ENCODE measurements at places on chromosomes 3 and 15.

DNA sequence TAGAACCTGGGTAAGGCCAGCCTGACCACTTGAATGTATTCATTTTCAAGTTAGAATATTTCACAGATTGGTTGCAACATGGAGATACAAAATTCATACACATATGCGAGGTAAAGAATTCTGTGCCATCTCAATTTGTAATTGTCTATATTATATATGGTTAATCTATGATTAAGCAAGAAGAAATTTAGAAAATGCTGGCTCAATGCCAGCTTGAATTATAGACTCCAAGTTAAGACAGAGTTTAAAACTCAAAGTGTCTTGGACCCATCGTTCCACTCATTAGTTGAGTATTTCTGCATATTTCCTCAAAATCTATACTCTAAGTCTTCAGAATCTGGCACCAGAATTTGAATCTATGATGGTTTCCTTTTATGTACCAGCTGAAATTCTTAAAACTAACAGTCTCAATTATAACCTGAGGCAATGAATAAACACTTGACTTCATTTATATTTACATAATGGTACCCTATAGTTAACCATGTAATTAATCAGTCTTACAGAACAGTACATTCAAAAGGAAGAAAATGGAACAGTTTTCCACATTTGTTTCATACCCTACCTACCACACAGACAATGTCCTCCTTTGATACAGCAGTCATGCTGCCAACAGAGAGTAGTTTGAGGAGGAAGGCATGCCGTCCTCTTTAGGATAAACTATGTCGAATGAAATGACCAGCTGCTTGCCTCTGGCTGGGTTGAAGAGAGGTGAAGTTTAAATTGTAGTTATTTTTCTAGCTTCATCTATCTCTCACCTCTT, 95.7 kb downstream of the CD47 start:
- no peaks in the 10 kb centered on the region for H3K27me3 ChIP-seq
- no peak for DNase-seq
- no peak overlapping the region for H3K27ac ChIP-seq
- H3K4me3 ChIP-seq, result no peak overlapping the region

- no peaks in the 10 kb centered on the region for H3K36me3 ChIP-seq
- DNase-seq, result peak; percentile 43
- no peak overlapping the region for H3K4me3 ChIP-seq
- peaks cover 33% of the 10 kb centered on the region for H3K27me3 ChIP-seq
Observed at GRCh38 chr3:195806916-195807231, 4.9 kb downstream of the MUC4 start.

- no peaks in the 10 kb centered on the region for H3K27me3 ChIP-seq
- H3K4me3 ChIP-seq, result no peak overlapping the region
- no peaks in the 10 kb centered on the region for H3K4me1 ChIP-seq
- H3K36me3 ChIP-seq, result no peaks in the 10 kb centered on the region
- no peak overlapping the region for H3K27ac ChIP-seq
Observed at GRCh38 chr15:27342991-27343390, 372.0 kb downstream of the GABRG3 start.

- H3K4me1 ChIP-seq, result peaks cover 38% of the 10 kb centered on the region
- H3K36me3 ChIP-seq, result no peaks in the 10 kb centered on the region
- no peak overlapping the region for H3K27ac ChIP-seq
Observed at GRCh38 chr3:127771746-127772145, 50.6 kb downstream of the MGLL start.

DNA sequence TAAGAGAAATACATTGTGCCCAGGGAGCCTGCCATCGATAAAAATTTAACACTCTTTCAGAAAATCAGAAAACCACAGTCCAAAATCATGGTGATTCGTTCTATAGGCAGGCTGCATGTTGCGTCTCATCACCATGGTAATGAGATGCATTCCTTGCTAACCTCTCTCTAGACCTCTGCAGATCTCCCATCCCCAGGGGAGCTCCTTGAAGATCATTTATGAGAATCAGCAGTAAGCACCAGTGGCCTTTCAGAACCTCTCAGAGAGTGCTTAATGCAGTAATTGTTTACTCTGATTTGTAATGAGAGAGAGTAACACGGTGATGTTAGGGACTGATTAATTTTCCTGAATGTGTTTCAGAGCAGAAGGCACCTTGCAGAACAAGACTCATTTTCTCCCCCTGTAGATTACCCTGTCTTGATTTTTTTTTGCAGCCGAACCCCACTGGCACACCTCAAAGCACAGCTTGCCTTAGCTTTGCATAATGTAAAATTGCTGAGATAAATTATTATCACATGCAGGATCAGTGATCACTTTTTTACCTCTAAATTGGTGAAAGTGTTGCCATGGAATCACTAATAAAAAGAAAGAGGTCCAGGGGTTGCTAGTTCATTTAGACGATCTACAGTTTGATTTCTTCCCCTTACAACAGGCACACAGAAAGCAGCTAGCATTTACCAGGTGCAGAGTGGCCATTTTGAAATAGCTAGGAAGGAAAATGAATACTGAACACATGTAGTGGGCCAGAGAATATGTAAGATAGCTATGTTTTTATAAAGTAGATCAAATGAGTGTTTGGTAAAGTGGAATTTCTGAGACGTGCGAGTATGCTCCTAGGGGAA, 98.9 kb upstream of the CHL1 start:
- H3K27ac ChIP-seq, result no peak overlapping the region
- no peaks in the 10 kb centered on the region for H3K36me3 ChIP-seq
- H3K27me3 ChIP-seq, result no peaks in the 10 kb centered on the region
- no peak for DNase-seq
- no peak overlapping the region for H3K4me3 ChIP-seq

GRCh38 chr15:57015897-57016296, 97.5 kb downstream of the TCF12 start:
- H3K27ac ChIP-seq, result no peak overlapping the region
- peak; percentile 3 for DNase-seq
- no peak overlapping the region for H3K4me3 ChIP-seq
- peaks cover 25% of the 10 kb centered on the region for H3K4me1 ChIP-seq

GRCh38 chr15:57353317-57353804, 22.9 kb upstream of the CGNL1 start:
- H3K4me1 ChIP-seq, result peaks cover 13% of the 10 kb centered on the region
- DNase-seq, result no peak
- H3K36me3 ChIP-seq, result no peaks in the 10 kb centered on the region
- no peak overlapping the region for H3K27ac ChIP-seq
- no peaks in the 10 kb centered on the region for H3K27me3 ChIP-seq

DNA sequence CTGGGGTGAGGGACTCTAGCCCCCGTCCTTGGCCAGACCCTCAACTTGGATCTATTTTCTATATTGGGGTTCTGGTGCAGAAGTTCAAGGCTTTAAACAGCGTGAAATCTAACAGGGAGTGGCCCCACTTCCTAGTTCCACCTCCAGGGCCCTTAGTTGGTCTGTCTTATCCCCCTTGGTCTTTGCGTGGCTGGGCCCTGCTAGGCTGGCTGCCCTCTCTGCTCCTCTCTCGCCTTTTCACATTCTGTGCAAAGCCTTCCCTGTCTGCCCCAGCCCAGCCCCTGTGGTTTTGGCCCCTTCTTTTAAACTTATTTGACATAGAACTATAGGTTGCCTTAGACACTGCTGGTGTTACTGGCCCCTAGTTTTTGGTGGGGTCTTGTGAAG, 5.6 kb downstream of the PPCDC start:
- no peak for DNase-seq
- H3K27me3 ChIP-seq, result no peaks in the 10 kb centered on the region
- peaks cover 18% of the 10 kb centered on the region for H3K4me1 ChIP-seq
- H3K27ac ChIP-seq, result no peak overlapping the region
- H3K4me3 ChIP-seq, result no peak overlapping the region

- DNase-seq, result no peak
- H3K36me3 ChIP-seq, result no peaks in the 10 kb centered on the region
Observed at GRCh38 chr3:54337846-54338245, 215.5 kb downstream of the CACNA2D3 start.

DNA sequence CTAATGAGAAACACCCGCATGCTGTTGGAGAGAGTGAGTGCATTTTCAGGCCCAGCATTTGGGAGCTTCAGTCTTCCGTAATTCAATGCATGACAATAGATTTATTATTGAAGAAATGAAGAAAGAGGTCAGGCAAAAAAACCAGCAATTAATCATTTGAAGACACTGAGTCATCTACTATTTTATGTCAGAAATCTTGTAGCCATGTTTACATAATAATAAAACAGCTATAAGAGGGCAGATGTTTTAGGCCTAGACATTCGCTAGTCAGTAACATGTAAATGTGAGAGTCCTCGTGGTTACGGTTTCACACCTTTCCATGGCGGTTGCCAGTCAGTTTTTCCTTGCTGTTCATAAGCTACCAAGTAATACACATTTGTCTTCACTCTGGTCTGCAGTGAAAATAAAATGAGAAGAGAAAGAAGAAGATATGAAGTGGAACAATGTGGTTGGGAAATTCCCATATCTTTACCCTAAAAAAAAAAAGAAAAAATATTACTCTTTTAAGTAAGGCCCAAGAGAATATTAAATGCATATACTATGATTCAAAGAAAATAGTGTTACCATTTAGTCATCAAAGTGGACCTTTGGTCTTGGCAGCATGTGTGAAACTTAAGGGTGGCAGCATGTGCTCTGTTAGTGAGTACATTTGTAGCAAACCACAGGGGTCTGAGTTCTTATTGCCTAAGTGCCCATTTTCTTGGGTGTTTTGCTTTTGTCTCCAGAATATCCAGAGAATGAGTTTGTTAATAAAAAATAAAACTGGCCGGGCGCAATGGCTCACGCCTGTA, 140.5 kb upstream of the TBL1XR1 start:
- H3K4me1 ChIP-seq, result peaks cover 43% of the 10 kb centered on the region
- peak; percentile 77 for DNase-seq
- no peaks in the 10 kb centered on the region for H3K27me3 ChIP-seq
- no peak overlapping the region for H3K4me3 ChIP-seq

- H3K27ac ChIP-seq, result no peak overlapping the region
- DNase-seq, result no peak
- H3K36me3 ChIP-seq, result no peaks in the 10 kb centered on the region
- H3K27me3 ChIP-seq, result no peaks in the 10 kb centered on the region
- no peaks in the 10 kb centered on the region for H3K4me1 ChIP-seq
Observed at GRCh38 chr3:139689122-139689521, 11.3 kb upstream of the NMNAT3 start.

- H3K4me3 ChIP-seq, result no peak overlapping the region
- no peaks in the 10 kb centered on the region for H3K27me3 ChIP-seq
- H3K4me1 ChIP-seq, result no peaks in the 10 kb centered on the region
- no peak overlapping the region for H3K27ac ChIP-seq
Observed at GRCh38 chr3:23096041-23096440, 107.1 kb upstream of the UBE2E2 start.

GRCh38 chr3:188390343-188390718, 236.4 kb downstream of the LPP start:
- H3K36me3 ChIP-seq, result no peaks in the 10 kb centered on the region
- DNase-seq, result no peak
- peaks cover 24% of the 10 kb centered on the region for H3K4me1 ChIP-seq
- H3K27ac ChIP-seq, result peak overlapping the region; percentile 1

- peaks cover 5% of the 10 kb centered on the region for H3K4me1 ChIP-seq
- H3K27me3 ChIP-seq, result no peaks in the 10 kb centered on the region
- no peak overlapping the region for H3K4me3 ChIP-seq
Observed at GRCh38 chr15:99177679-99178078, 71.7 kb downstream of the TTC23 start.

GRCh38 chr3:129984125-129984524, 9.6 kb downstream of the TRH start:
- no peak overlapping the region for H3K4me3 ChIP-seq
- peaks cover 39% of the 10 kb centered on the region for H3K36me3 ChIP-seq
- DNase-seq, result no peak
- no peak overlapping the region for H3K27ac ChIP-seq
- peaks cover 4% of the 10 kb centered on the region for H3K4me1 ChIP-seq

GRCh38 chr3:149042789-149043386, 43.4 kb downstream of the HLTF start:
- peak overlapping the region; percentile 42 for H3K27ac ChIP-seq
- no peaks in the 10 kb centered on the region for H3K27me3 ChIP-seq
- H3K4me1 ChIP-seq, result peaks cover 16% of the 10 kb centered on the region
- no peak for DNase-seq
- no peak overlapping the region for H3K4me3 ChIP-seq

DNA sequence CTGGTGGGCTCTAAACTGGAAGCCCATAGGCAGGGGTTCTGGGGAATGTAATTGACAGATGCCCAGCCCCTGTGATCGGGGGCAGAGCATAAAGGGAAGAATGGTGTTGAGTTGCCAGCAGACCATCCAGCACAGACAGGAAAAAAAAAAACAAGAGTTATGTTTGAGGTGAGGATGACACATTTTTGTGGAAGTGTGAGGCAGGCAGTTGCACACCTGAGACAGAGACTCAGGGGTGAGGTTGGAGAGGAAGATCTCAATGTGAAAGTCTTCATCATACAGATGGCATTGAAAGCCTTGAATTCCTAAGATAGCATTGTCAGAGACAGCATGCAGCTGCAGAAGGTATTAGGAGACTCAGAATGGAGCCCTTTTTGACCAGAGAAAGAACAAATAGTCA, 18.6 kb upstream of the ST8SIA2 start:
- H3K36me3 ChIP-seq, result no peaks in the 10 kb centered on the region
- H3K27me3 ChIP-seq, result no peaks in the 10 kb centered on the region
- no peak for DNase-seq
- no peaks in the 10 kb centered on the region for H3K4me1 ChIP-seq
- no peak overlapping the region for H3K4me3 ChIP-seq

DNA sequence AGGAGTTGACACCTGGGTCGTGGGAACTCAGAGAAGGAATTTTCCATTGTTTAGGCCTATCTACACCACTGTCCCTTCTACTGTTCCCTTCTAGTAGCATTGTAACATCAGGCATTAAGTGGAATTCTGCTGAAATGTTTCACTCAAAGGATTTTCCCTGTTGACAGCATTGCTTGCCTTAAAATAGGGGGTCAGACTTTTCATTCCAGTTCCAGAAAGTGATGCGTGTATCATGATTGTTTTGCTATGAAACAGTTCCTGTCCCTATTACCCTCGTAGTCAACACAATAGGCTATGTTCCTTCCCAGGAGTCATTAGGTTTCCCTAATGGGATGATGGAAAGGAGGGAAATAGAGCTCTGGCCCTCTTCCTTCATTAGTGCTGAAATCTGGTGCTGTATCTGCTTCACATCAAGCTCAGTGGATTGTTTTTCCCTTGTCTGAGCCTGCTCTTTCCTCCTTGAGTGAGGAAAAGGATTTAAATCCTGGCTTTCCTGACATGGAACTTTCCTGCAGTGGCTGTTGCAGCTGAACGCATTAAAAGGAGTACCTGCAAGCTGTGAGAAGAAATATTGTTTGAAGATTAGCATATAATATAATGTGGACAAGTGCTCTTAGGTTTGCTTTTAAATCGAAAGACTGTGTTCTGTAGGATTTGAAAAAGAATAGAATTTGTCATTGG, 195.9 kb downstream of the KLHL25 start:
- no peaks in the 10 kb centered on the region for H3K36me3 ChIP-seq
- no peak overlapping the region for H3K4me3 ChIP-seq
- no peaks in the 10 kb centered on the region for H3K4me1 ChIP-seq
- DNase-seq, result no peak
- H3K27ac ChIP-seq, result no peak overlapping the region
- H3K27me3 ChIP-seq, result no peaks in the 10 kb centered on the region

GRCh38 chr3:70870576-70870975, 558.1 kb upstream of the MDFIC2 start:
- H3K27me3 ChIP-seq, result no peaks in the 10 kb centered on the region
- no peaks in the 10 kb centered on the region for H3K36me3 ChIP-seq
- no peak for DNase-seq
- no peak overlapping the region for H3K27ac ChIP-seq
